Muscle of arm (tissue), 14 donors: ENCODE measurements at places on chromosomes 1 and 21.

DNA sequence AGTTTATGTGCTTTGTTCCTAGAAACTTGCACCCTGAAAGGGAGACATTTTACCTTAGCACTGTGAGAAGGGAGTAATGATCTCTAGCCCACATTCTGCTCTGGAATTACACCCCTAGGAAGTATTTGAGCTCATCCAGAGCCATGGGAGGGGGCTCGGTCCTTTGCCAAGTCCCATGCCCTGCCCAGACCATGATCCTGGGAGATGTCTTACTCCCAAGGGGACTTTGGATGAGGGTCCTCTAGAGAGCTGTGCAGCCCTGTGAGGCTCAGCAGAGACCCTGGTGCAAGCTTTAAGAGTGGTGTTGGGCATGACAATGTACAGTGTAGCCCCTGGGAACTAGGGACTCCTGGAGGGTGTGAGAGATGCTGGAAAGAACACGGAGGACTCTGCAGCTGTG is 241.4 kb downstream of the HHAT start:
- DNase-seq = no peak

- DNase-seq = peak; percentile 55
These were observed 28.4 kb downstream of the TRIM45 start for GRCh38 chr1:117093091-117093534.

DNA sequence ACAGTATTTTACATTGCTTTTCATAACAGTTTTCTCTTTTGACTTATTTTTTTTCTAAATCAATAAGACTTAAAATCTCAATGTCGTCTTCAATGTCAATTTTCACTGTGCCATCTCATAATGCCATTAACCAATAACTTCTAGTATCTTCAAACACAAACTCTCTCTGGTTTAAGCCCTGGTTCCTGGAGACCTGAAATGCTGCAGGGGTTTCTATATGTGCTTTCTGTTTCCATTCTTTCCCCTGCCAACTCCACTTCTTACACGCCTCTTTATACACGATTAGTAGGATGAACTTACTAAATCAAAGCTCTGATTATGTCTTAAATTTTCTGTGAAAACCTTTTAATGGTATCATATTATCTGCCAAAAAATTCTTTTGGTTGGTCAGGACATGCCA is 191.4 kb downstream of the AMY1C start:
- DNase-seq = no peak

DNA sequence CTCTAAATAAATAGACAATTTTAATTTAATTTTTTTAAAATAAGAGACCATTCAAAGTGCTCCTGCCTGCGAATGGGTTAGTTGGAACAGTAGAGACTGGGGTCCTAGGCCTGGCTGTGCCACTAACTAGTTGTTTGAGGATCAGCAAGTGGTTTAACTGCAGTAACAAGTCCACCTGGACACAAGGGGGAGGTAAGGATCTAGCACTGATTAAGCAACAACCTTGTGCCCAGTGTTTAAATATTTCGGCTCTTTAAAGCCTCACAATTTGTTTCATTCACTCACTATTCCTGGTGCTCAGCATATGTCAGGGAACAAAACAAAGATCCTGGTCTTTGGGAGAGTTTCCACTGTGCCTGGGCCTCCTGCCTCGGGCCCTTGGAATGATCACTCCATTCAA is 1.6 kb upstream of the AGT start:
- no peak for DNase-seq

GRCh38 chr1:213331631-213332175 is 280.7 kb downstream of the RPS6KC1 start:
- no peak for DNase-seq

GRCh38 chr1:116824631-116825206 is 70.5 kb downstream of the CD2 start:
- no peak for DNase-seq

DNA sequence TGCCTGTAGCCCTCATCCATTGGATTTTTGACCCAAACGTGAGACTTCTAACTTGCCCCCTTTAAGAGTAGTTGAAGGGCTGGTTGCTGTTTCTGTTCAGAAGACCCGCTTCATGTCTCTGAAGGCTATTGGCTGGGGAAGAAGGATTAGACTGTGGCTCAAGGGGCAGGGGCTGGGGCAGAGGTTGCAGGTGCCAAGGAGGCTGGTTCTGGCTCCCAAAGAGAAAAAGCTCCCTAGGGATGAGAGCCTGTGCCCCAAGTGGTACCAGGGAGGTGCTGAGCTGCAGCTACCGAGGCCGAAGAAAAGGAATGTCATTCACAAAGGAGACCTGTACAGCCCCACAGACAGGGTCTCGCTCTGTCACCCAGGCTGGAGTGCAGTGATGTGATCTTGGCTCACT is 5.8 kb downstream of the WNT3A start:
- no peak for DNase-seq

- DNase-seq = no peak
These were observed 23.4 kb downstream of the FNBP1L start for GRCh38 chr1:93471284-93471683.

- no peak for DNase-seq
These were observed 76.8 kb downstream of the POU2F1 start for GRCh38 chr1:167297222-167298214.

DNA sequence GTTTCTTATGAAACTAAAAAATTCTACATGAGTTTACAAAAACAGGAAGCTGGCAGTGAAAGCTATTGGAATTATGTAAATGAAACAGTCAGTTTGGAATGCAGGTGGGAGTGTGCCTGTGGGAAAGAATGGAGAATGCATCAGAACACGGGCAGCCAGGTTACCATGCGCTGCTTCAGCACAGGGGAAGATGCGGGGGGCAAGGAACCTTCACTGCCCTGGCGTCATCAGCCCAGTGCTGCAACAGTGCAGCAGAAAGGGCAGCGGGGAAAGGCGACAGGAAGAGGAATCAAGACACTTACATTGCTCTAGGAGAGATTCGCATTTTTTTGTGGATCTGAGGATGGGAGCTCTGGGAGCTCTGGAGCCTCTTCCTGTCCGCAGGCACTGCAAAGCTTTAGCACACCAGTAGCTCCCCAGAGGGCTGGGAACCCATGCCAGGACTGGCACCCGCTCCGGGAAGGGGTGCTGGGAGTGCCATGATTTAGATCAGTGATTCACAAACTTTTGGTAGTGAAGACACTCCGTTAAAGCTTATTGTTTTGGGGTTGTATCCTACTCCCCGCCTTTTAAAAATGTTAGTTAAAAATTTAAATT is 64.1 kb upstream of the WDR26 start:
- DNase-seq = no peak

- DNase-seq = no peak
These were observed 62.6 kb upstream of the CLDN14 start for GRCh38 chr21:36542312-36543101.

GRCh38 chr1:182957902-182958395 is 5.0 kb upstream of the SHCBP1L start:
- no peak for DNase-seq

GRCh38 chr21:8990326-8991087 is 1530.9 kb upstream of the TPTE start:
- DNase-seq = no peak

DNA sequence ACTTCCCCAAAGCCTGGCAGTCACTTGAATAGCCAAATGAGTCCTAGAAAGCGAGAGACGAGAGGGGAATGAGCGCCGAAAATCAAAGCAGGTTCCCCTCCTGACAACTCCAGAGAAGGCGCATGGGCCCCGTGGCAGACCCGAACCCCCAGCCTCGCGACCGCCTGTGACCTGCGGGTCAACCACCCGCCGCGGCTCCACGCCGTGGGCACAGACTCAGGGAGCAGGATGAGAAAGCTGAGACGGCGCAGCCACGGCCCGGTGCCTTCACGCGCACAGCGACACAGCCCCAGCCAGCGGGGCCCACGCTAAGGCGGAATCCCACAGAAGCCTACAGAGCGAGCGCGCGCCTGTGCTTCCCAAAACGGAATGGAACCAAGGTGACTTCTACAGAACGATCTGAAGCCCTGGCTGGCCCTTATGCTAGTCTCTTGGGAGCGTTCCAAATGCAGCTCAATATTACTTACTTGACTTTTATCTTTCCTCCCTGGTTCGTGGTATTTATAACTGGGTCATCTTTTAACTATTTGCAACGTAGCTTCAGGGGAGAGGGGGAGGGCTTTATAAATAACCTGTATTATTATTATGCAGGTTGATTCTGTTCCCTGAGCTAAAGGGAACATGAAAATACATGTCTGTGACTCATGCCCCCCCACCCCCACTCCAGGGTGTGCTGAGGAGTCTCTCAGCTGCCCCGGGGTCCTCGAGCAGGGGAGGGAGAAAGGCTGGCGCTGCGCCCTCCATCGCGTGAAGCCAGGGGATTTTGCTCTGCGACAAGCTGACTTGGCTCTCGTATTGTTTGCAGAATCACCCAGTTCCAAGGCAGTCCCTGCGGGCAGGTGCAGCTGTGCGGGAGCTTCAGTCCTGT is 1.7 kb downstream of the TSPEAR start:
- no peak for DNase-seq

DNA sequence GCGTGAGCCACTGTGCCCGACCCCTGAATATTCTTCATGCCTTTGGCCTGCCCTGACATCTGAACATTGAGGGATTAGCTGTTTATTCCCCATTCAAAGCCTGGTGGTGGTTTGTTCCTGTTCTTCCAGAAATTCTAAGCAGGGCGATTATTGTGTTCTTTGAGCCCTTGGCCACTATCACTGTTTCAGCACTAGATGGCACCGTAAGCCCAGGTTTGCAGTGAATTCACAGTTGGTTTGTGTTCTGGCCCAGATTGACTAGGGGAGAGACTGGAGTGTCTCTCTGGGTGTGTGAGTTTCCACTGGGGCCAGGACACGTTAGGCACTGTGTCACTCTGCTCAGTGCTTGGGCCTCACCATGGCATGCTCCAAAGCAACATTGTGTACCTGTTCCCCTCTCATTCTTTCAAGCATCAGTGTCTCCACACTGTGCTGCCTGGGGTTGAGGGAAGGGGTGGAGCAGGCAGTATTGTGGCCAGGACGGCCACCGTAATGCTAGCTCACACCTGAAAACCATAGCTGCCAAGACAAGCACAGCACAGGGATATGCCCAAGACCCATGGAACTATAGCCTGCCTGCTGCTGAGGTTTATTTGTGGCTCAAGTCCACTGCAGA is 52.7 kb downstream of the PKN2 start:
- no peak for DNase-seq

DNA sequence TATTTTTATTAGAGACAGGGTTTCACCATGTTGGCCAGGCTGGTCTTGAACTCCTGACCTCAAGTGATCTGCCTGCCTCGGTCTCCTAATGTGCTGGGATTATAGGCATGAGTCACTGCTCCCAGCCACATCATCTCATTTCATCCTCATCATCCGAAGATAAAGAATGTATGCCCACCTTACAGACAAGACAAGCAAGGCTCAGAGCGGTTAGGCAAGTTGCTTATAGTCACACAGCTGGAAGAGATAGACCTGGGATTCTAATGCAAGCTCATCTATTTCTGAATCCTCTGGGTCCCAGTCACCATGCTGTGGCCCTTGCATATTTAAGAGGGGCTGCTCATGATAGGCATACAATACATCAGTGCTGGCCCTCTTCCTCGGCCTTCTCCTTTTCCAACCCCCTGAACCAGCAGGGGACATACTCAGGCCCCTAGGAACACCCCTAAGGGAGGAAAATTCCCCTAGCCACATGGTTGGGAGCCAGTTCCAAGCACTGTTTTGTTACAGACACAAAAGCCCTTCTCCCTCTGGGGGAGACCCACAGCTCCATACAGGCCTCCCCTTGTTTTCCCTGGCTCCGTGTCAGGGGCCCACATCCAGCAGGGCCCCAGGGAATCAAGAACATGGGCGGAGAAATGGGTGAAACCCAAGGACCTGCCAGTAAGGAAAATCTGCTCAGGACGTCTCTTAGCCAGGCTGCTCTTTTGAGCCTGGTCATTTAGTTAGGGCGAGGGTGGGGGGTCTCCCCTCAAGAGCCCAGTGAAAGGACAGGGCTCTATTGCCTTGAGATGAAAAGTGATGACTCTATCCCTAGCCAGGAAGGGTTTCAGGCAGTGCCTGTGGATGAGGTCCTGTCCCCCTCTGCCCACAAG is 6.9 kb downstream of the CSRP1 start:
- DNase-seq = no peak

- no peak for DNase-seq
These were observed 6.5 kb upstream of the C1orf146 start for GRCh38 chr1:92211166-92211565.

DNA sequence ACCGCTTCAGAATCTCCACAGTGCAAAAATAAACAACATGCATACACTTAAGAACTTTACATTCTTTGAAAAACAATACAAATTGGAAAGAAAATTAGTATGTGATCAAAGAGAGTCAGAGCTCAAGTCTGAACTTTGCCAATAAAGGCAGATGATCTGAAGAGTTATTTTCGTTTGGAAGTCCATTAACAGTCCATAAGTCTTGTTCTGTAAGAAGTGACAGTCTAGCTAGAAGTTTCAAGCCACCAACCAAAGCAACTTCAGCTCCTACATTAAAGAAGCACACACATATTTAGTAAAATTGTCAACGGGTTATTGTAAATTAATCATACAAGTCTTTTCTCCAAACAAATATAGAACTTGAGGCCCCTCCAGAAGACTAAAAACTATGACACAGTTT is 20.7 kb downstream of the ANGEL2 start:
- DNase-seq = no peak

GRCh38 chr1:221667504-221667903 is 74.4 kb downstream of the DUSP10 start:
- DNase-seq = no peak

GRCh38 chr21:26227130-26227529 is 56.6 kb upstream of the APP start:
- no peak for DNase-seq

GRCh38 chr21:27466140-27466539 is 499.3 kb upstream of the ADAMTS5 start:
- no peak for DNase-seq

DNA sequence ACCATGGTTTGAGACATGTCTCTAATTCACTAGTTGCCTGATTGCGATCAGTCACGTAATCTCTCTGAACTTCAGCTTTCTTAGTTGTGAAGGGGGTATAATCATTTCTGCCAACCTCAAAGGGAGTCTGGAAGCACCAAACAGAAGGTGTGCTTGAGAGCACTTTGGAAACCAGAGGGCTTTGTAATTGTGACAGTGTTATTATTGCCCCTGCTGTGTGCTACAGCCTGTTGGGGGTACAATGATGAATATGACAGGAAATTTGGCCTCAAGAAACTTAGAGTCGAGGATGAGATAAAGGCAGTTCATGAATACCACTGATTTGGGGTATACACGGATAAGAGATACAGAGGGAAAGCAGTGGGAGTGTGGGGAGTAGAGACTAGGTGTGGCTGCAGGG is 150.2 kb upstream of the CD34 start:
- DNase-seq = no peak

GRCh38 chr21:29656504-29657239 is 283.1 kb downstream of the GRIK1 start:
- no peak for DNase-seq

DNA sequence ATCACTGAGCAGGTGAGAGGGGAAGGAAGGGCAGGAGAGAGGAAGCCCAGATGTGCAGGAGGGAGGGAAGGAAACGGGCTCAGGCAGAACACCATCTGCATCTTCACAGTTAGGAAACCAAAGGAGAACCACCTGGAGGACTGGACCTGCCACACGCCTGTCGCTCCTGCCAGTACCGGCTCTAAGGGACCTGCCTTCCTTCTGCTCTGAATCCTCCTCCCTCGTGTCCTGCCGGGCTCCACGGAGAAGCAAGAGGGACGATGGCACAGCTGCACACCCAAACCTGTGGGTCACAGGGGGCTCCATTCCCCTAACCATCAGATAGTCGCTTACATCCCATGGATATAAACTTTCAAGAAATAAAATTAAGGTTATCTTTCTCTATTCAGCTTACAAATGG is 56.1 kb downstream of the TOR1AIP2 start:
- DNase-seq = no peak
